Naive thymus-derived CD4-positive, alpha-beta T cell (primary cell): ENCODE measurements at places on chromosomes 12 and 14. TPM values are rescaled to one million over a fixed set of nuclear protein-coding genes. Genes with fewer than 3 reads are reported as not detected.

GRCh38 chr14:103123634-103124500 is 606 bp downstream of the TNFAIP2 start:
- no peak for DNase-seq

DNA sequence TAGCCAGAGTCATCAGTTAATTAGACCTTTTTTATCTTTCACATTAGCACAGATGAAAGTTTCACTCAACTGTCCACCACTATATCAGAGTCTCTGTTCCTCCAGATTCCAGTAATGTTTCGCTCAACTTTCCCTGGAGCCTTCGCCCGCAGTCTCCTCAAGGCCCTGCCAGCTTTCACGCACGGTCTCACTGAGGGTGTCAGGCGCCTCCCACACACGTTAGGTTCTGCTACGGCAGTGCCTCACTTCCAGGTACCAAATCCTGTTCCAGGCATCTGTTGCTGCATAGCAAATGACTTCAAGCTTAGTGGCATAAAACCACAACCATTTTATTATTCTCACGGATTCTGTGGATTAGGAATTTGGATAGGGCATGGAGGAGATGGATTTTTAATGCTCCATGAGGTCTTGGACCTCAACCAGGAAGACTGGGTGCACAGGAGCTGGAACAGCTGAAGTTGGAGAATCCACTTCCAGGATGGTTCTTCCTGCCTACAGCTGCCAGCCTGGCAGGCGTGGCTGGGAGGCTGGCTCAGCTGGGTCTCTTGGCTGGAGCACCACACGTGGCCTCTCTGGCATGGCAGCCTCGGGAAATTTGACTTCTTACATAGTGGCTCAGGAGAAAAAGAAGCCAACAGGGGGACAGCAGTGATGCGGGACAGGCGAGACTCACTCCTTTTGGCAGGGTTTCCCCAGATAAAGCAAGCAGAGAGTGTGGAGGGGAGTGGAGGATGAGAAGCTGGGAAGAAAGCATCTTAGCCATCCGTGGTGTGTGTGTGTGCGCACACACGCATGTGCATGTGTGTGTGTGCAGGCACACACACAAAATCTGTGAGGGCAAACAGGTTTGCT is 21.3 kb upstream of the BCDIN3D start:
- DNase-seq = no peak

Gene PLA2G1B
- total RNA-seq = not detected

Gene CCDC197
- not detected for total RNA-seq

Gene SLC35F4
- not detected for total RNA-seq
